ENCODE measurements at places on chromosomes 1 and 21.

GRCh38 chr1:88936223-88936523 lies 44.8 kb upstream of the GTF2B start:
- DNase-seq: no peak

DNA sequence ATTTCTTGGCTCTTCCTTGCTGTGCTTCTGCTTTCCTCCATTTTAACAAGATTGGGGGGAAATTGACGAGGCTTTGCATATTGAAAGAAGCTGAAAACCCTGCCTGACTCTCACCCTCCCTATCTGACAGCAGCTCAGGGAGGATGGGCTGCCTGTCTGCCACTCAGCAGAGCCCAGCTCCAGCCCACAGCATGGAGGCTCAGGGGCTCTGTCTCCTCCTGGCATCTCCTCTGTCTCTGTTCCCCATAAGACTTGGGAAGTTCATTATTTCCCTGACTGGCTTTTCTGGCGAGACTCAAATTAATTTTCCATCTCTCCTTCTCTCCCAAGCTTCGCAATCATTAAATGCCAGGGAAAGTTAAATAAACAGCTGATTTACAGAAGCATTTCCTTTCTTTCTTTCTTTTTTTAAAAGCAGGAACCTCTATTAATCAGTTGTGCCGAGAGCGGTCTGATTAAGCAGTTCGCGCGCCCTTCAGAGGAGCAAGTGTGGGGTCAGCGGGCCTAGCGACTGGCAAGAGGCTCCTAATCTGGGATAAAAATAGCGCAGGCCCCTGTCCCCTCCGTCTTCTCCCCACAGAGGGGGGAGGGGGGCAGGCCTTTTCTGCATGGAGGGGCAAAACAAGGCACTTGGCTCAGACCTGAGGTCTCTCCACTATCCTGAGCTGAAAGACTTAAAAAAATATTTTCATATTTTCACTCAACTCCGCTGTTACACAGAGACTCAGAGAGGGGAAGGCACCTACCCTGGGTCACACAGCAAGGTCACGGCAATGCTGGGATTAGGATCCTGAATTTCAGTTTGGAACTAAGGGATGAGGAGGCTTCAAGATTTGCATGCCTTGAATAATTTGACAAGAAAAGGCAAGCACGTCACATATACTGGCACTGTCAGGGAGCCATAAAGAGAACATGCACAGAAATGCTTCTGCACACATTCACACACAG lies 170.4 kb downstream of the ACTL8 start:
- DNase-seq: no peak

GRCh38 chr1:57252597-57253294 lies 171.1 kb downstream of the DAB1 start:
- no peak for DNase-seq

GRCh38 chr1:46948629-46949416 lies 7.5 kb upstream of the CYP4A11 start:
- DNase-seq: no peak

DNA sequence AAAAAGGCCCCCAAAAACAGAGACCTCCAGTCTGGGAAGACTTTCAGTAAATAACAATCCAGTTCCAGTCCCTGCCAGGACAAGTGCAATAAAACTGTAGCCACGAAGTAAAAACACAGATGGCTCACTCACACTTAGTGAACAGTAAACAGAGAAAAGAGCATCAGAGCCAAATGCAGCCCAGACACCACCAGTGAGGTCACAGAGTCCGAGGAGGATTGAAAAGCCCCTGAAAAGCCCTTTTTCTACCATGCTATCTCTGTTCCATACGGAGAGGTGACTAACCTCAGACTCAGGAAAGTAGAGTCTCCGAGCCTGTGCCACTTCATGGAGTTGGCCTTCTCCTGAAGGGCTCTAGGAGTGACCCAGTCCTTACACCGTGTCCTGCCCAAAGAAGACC lies 84.5 kb downstream of the COLGALT2 start:
- DNase-seq: no peak

DNA sequence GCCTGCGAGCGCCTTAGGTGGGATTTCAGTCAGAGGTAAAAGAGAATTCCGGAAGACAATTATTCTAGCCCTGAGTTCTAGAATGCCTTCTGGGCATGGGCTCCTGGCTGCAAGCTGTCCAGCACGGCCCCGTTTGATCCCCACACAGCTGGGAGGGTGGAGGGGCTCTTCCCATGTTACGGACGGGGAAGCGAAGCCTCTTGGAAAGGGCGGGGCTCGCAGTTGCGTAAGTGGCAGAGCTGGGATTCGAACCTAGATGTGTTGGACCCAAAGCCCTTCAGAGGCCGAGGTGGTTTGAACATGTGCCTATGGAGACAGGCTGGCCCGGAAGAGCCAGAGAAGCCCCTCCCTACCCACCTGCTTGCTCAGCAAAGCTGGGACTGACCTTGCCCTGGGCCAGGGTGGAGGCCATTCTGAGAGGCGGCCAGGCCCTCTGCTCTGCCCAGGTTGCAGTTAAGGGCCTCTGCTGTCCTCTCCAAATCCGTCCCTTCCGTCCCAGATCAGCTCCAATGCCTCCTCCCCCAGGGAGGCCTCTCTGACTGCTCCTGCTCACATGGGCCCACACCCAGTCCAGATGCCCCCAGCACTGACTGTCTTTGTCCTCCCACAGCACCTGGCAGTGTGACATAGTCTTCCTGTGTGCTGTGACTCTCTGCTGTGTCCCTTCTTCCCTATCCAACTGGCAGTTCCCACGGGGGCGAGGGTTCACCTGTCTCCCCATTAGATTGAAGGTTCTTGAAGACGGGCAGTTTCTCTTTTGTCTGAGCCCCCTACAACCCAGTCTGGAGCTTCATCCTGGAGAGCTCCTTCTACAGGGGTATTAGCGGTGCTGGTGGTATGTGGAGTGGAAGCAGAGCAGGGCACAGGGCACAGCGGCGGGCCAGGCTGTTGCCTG lies 1.2 kb upstream of the HSPB7 start:
- no peak for DNase-seq

- no peak for DNase-seq
These were observed 15.0 kb upstream of the RGS4 start for GRCh38 chr1:163054181-163054591.

DNA sequence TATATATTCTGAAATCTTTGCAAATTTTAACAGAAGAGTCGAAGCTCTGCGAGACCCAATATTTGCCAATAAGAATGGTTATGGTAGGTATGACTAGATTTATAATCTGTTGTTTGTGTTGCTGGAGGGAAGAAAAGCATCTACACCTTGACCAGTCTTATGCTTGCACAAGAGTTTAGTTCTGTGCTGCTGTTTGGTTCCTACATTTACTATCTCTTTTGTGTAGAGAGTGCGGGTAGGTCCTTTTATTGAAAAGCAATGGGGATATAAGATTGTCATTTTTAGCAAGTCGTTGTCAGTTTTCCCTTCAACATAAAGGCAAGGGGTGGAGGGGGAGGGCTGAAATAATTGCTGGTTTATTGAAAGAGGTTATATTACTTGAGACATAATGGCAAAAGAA lies 396 bp downstream of the ELAVL4 start:
- DNase-seq: no peak

DNA sequence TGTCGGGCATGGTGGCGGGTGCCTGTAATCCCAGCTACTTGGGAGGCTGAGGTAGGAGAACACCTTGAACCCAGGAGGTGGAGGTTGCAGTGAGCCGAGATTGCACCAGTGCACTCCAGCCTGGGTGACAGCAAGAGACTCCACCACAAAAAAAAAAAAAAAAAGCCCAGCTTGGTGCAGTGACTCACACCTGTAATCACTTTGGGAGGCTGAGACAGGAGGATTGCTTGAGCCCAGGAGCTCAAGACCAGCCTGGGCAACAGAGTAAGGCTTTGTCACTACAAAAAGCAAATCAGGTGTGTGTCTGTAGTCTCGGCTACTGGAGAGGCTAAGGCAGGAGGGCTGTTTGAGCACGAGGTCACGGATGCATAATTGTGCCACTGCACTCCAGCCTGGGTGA lies 5.0 kb upstream of the H6PD start:
- no peak for DNase-seq

- DNase-seq: no peak
These were observed 9.1 kb downstream of the INAVA start for GRCh38 chr1:200903793-200904192.

DNA sequence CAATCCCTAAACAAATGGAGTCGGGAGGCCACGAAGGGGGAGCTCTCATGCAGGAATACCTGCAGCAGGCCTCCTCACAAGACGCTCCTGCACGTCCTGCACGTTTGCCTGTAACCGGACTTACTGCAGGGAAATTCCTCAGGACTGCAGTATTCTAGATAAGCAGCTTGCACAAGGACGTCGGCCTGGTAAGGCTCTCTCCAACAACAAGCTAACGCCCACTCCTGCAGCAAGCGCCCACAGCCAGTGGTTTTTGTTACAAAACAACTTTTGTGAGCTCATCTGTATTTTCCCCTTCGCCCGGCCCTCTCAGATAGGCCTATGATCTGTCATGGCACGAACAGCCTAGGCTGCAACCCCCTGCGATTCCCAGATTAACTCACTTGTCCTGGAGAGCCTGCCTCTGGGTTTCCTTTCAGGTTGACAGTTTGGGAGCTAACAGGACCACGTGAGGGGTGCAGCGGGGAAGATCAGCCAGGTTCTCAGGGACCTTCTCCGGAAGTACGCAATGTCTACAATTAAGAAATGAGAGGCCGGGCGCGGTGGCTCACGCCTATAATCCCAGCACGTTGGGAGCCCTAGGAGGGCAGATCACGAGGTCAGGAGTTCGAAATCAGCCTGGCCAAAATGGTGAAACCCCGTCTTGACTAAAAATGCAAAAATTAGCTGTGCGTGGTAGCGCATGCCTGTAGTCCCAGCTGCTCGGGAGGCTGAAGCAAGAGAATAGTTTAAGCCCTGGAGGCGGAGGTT lies 921 bp upstream of the MIB2 start:
- DNase-seq: peak; percentile 43

DNA sequence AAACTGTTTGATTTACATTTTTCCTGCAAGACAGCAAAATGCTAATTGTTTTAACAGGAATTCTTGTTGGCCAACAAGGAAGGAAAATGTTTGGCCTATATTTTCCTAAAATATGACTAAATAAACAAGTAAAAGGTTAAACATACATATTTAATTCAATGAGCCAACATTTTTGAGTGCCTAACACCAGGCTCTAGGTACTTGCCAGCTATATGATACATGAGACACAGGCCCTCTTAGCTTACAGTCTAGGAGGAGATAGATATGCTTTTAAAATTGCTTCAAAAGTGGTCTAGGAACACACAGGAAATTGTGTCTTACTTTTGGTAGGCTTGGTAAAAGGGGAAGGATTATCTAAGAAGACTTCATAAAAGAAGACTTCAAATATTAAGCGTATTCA lies 50.9 kb downstream of the PIGK start:
- DNase-seq: no peak
